ENCODE measurements at places on chromosomes 5 and 9.

DNA sequence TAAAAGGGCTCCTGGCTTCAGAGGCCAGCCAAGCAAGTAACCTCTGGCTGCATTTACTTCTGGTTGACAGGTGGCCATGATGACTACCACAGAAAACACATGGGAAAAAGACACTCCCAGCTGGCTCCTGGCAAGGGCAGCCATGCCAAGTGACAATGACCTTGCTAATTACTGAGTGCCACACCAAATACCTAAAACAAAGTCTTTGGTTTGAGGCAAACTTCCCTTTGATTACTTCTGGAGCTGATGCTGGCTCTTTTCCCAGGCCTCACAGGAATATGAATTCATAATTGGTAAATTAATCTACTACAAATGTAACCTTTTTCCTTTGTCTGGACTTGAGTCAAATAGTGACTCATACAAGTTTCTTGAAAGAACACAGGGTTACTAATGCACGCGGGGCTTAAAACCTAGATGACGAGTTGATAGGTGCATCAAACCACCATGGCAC is 61.0 kb downstream of the LPAR1 start:
- no peak for DNase-seq

DNA sequence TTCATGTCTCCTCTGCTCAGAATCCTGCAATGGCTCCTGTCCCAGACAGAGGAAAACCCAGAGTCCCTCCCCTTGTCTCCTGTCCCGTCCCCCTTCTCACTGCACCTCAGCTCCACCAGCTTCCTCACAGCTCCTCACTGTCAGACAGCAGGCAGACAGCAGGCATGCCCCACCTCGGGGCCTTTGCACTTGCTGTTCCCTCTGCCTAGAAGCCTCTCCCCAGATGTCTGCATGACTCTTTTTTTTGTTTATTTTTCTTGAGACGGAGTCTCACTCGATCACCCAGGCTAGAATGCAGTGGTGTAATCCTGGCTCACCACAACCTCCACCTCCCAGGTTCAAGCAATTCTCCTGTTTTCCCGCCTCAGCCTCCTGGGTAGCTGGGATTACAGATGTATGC is 8.8 kb upstream of the SLC6A7 start:
- DNase-seq: no peak

GRCh38 chr9:73565833-73566465 is 414.3 kb downstream of the ANXA1 start:
- DNase-seq: no peak

DNA sequence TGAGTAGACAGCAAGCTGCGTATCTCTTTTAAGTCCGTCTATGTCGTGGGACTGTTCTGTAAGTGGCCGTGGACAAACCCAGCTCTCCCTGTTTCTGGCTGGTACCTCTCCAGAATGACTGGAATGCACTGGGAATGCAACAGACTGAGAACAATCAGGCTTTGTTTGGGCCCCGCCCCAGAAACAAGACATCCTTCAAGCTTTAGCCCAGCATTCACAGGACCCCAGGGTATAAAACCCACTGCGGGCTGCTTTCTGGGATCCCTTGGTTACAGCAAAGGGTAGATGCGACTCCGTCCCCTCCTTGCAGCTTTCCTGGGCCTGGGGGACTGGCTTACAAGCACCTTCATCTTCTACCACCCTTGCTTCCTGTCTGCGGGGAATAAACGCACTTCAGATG is 45.6 kb upstream of the SPTLC1 start:
- DNase-seq: no peak

DNA sequence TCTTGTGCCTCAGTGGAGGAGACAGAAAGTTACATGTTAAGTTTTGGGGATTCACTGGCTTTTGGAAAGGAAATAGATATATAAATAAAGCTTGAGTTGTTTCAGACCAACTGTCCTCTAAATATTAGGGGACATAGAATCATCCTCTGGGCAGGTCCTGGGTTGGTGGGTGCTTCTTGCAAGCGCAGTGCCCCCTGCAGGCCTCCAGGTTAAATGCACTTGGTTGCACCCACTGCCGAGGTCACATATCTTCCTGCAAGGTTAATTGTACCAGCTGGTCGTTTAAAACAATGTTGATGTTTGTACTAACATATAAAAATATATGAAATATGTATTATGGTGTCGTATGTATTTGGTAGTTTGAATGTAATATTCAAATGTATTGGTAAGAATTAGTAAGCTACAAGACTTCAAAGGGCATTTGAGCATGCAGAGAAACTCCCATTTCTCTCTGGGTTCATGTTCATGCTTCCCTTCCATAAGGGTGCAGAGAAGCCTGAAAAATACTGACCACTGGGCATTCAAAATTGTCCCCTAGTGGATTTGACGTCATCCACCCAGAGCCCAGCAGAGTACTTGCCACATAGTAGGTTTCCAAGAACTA is 87.0 kb downstream of the ZNF618 start:
- no peak for DNase-seq

DNA sequence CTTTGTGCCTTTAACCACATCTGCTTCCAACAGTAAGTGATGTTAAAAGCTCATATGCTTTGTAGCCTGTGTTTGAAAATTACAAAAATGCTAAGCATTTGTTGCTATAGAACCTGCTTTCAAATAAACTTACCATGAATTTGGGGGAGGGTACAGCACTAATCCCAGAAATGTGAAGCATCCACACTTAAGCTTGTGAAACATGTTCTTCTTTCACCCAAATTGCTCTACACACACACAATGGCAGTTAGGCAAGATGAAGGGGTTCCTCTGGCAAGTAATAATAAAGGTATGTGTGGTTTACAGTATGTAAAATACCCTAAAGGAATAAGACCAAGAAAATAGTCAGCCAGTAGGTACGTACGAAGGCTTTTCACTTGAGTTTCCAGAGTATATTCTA is 165.6 kb downstream of the SMARCA2 start:
- DNase-seq: no peak

DNA sequence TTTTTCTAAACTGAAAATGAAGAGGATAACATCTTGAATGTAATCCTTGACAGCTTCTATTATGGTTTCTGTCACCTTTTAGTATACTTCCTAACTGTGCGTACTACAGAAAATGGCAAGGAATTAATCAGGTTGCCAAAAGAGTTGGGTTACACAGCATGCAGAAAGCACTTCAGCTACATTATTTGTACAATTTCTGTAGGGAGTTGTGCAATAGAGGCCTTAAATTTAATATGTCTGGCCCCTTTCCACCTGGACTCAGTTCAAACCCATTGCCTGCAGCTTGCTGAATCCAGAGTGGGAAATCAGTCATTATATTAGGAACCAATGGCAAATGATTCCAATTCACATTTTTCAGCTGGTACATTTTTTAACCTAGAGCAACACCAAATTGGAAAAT is 549.7 kb downstream of the CSNK1G3 start:
- peak; percentile 54 for DNase-seq

GRCh38 chr5:38723426-38723825 is 122.4 kb upstream of the OSMR start:
- no peak for DNase-seq

DNA sequence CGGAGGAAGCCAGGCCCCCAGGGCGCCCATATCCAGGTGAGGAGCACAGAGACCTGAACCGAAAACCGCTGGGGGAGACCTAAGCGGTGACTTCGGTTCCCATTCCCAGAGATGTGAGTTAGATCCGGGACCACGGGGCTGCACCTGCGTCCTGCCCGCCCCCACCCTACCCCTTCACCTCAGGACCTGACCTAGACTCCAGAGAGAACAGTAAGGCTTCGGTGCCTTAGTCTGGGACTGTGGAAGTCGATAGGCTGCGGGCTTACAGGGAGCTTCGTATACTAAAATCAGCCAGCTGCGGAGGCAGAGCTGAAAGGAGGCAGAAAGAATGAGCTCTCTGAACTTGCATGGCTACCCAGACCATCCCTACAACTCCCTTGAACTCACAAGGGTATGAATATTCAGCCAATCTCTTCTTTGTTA is 518 bp upstream of the FAM13B start:
- no peak for DNase-seq

GRCh38 chr5:33468775-33469435 is 28.1 kb downstream of the TARS1 start:
- DNase-seq: no peak

GRCh38 chr9:134343637-134344036 is 17.4 kb downstream of the RXRA start:
- no peak for DNase-seq

DNA sequence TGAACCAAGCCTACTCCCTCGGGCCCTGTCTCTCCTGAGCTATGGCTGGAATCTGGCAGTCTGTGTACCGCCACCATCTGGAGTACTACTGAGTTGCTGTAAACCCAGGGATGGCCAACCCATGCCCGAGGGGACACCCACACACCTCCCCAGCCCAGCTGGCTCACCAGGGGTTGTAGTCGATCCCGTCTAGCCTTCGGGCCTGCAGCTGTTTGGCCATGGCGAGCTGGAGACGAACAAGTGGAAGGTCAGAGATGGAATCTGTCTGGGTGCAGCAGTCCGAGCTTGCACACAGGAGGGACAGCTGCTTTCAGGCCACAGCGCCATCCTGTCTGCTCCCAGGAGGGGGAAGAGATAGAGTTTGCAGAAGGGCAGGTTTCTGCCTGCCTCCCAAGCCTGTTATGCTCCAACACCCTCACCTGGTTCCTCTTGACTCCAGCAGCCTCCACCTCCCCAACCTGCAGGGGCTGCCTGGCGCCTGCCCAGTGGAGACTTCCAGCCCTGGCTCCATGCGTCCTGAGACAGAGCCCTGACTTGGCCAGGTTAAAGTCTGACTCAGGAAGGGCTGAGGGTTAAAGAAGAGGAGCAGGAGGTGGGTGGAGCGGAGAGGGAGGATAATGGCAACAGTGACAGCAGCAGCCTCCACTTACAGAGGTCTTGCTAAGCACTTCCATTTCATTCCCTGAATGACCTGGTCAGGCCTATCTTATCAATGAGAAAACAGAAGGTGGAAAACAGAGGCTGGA is 15.8 kb upstream of the SPOUT1 start:
- DNase-seq: peak; percentile 40

DNA sequence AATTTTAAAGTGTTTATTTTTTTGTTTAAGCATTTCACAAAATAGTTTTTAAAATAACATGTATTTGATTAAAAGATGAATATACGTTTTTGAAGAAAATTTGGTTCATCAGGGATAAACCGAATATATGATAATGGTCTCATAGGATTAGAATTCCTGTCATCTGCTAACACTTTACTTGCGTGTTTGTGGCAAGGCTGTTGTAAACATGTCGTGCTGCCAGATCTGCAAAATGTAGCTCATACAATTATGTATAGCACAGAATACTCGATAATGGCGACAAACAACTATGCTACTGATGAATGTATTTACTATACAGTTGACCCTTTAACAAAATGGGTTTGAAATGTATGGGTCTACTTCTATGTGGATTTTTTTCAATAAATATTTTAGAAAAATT is 7.2 kb upstream of the TXNDC8 start:
- no peak for DNase-seq

DNA sequence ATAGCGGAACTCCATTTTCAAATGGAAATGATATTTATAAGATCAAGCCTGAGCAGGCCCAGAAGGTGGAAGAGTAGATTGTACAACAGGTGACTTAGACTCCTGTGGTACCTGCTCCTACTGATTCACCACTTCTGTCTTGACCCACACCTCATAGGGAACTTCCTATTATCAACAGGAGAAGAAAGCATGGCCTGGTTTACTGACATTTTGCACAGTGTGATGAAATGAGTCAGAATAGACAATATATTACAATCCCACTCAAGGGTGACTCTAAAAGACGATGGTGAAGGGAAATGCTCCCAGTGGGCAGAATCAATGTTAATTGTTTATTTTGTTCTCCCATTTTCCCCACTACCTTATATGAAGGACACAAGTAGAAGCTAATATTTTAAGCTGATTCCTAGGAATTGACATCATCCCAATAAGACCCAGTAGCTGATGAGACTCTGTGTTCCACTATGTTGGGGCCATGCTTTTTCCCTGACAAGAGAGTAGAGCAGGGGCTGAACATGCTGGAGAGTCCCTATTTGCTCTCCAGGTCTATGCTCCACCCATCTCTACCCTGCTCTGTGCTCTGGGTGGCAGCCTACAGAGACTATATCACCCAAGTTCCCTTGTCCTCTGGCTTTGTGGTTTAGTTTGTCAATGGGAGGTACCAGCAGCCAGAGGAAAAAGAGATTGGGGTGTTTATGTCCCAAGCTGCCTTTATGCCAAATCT is 163.4 kb upstream of the FSTL4 start:
- no peak for DNase-seq

DNA sequence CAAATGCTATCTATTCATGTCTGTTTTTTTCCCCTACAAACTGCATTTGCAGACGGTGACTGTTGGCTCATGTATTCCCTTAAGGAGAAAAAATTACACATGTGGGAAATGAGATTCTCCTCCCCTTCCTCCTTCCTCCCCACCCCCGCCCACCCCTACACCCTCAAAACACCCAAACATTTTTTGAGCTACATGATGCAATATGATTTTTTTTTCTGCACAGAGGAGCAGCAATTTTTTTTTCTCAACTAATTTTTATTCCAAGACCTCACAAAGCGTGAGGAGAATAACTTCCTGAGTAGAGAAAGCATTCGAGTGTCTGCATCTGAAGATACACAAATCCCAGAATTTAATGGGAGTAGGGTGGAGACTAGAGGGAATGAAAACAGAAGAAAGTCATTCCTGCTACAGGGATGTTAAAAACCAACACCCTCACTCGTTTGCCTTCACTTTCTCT is 118.1 kb downstream of the PRDM6 start:
- no peak for DNase-seq

DNA sequence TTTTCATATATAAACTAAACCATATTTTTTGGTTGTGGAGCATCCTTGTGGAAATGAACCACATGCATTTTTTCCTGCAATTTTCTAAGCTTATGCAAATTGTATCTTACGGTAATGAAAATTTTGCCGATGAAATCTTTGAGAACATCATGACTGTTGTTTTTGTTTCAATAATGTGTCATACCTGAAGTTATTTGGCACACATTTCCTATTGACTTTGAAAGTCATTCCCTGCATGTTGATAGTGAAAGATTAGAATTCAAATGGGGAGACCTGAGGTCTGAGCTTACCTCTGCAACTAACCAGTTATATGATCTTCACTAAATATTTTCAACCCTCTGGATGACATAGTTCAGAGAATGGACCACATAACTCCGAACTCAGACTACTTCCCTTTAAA is 88.5 kb downstream of the PRR16 start:
- DNase-seq: no peak

DNA sequence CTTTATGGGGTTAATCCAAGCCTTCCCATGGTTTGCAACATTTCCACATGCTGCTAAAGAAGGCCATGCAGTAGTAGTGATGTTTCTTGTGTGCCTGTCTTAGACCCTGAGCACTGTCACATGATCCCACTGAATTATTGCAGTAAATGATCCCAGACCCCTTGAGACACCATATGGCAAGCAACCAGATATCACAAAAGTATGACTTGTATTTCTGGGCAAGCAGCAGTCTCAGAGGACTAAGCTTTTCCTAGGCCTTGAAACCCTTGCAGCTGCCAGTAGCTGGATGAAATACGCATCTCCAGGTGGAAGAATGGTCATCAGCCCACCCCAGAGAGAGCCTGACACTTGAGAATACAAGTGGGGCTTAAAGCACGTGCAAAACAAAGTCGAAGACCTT is 41.8 kb downstream of the CDO1 start:
- peak; percentile 89 for DNase-seq

Data from right hindlimb (tissue), 1 donor.